ENCODE measurements at places on chromosomes 1 and 21.

GRCh38 chr1:27137544-27138075 lies 17.3 kb downstream of the SLC9A1 start:
- DNase-seq, result peak; percentile 79

- DNase-seq, result no peak
Observed at GRCh38 chr1:168360151-168361021, 79.7 kb downstream of the TBX19 start.

- no peak for DNase-seq
Observed at GRCh38 chr1:86650065-86650464, 54.3 kb upstream of the SH3GLB1 start.

DNA sequence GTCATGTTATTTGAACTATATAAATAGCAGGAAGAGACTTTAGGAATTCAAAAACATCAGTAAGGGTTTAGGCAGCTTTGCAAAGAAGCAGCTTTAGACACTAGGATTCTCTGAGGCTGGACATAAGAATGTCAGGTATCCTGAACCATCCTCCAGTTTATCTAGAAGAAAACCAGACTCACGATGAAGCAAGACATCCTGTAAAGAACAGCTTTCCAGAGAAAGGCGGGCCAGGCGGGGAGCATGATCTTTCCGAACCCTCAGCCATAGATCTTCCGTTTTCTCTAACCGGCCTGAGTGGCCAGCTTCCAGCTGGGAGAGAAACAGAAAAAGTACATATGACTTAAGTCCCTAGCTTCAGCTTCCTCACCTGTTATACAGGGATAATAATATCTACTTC lies 39.3 kb upstream of the RBBP5 start:
- no peak for DNase-seq

- no peak for DNase-seq
Observed at GRCh38 chr1:201288765-201289164, 5.5 kb downstream of the PKP1 start.

- peak; percentile 68 for DNase-seq
Observed at GRCh38 chr21:41251961-41252642, 64.5 kb upstream of the FAM3B start.

GRCh38 chr1:2378956-2379732 lies 12.2 kb downstream of the MORN1 start:
- no peak for DNase-seq

DNA sequence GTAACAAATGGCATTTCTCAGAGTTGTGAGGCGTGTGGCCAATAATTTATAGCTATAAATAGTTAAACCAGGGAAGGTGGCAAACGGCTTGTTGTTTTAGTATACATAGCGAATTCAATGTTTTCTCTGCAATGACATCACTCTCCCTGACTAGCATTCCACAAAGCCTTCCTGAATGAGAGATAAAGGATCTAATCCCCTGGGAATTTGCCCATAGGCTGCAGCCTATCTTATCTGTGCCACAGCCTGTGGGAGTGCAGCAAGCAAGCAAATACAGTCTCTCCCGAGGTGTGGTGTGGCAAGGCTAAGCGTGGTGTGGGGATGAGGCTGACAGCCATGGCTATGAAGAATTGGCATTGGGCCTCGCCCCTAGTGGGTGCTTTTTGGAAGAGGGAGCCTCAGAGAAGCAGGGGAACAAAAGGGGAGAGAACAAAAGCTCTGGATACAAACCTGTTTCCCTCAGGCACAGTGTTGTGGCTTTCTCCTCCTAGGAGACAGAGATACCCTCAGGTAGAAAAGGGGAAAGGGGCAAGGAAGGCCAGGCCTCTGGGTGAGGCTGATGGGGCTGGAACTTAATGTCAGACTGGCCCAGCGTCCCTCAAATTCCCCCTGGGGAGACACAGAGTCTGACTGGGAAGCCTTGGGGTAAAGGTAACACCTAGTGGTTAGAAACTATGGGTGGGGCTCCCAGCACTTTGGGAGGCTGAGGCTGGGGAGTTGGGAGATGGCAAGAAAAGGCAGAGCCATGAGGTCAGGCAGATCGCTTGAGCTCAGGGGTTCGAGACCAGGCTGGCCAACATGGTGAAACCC lies 8.9 kb downstream of the TAGLN2 start:
- peak; percentile 93 for DNase-seq

- DNase-seq, result no peak
Observed at GRCh38 chr1:14958249-14959058, 195.1 kb upstream of the TMEM51 start.

- no peak for DNase-seq
Observed at GRCh38 chr1:54781023-54781723, 16.9 kb upstream of the PARS2 start.

DNA sequence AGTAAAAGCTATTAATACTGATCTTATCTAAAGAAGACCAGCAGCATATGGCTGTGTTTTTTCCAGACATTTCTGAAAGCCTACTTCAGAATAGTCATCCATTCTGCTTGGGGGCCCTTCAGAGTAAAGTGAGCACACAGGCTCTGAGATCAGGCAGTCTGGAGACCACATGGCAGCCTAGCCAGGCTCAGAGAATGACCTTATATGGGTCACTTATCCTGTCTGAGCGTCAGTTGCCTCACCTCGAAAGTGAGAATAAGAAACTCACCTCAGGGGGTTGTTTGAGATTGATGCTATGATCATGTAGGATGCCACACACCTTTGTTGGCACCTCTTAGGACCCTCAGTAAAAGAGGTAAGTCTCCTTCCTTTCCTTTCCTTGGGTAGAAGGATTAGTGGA lies 270.4 kb downstream of the GRIK1 start:
- no peak for DNase-seq

DNA sequence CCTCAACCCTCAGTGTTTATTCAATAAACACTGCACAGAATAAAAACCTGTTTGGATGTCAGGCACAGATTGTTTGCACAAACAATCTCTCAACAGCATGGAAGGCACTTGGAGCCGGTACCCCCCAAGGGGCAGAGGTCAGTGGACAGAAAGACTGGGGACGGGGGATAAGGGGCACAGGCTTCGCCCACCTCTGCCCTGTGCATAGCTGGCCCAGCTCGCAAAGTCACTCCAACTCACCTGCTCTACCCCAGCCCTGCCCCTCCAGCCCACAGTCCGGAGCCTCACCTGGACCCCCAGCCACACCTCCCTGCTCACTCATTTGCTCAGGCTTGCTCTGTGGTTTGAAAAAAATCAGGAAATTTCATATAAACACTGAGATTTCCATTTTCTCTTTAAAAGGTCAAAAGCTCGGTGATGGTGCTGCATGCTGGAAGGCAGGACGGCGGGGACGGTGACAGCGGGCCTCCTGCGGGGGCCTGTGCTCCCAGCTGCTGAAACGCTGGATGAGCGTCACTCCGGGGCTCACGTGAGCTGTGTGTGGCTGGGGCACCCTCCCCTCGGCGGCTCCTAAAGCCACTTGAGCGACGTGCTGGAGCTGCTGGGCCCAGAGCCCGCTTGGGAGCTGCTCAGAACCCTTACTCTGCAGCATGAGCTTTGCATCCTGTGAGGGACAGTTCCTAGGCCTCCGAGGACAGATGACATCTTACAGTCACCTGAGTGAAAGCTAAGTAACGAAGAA lies 54.5 kb downstream of the PRDM15 start:
- no peak for DNase-seq

- no peak for DNase-seq
Observed at GRCh38 chr1:23402286-23403037, 22.1 kb downstream of the TCEA3 start.

DNA sequence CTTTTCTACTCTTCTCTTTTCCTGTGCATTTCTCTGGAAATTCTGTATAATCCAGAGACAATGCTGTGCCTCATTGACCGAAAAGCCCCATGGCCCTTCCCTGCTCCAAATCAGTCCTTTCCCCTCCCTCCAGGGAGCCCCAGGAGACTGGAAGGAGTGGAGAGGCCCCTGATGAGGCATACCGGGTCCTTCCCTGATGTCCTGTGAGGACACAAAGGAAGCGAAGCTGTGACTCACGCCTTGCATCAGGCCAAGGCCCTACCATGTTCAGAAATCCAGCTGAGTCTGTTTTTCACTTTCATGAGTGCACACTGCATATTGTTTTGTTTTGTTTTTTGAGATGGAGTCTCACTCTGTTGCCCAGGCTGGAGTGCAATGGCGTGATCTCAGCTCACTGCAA lies 38.7 kb upstream of the BECN2 start:
- peak; percentile 74 for DNase-seq

GRCh38 chr1:115114308-115114707 lies 25.0 kb upstream of the TSPAN2 start:
- DNase-seq, result peak; percentile 42

GRCh38 chr1:58264462-58264861 lies 282.1 kb downstream of the OMA1 start:
- DNase-seq, result no peak

GRCh38 chr1:174190691-174191199 lies 31.4 kb downstream of the RABGAP1L start:
- DNase-seq, result no peak

GRCh38 chr1:56034847-56035481 lies 544.4 kb downstream of the PLPP3 start:
- DNase-seq, result no peak

DNA sequence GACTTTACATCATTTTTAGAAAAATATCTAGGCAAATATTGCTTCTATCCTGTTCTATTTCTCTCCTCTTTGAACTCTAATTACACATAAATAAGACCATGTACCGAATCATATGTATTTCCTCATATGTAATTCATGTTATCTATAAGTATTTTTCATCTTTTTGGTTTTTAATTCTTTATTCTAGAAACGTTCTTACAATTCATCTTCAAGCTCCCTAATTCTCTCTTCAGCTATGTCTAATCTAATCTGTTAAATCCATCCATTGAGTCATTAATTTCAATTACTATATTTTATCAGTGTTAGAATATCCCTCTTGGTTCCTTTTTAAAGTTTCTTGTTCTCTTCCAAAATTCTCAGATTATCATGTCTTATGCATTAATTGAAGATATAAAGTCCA lies 61.8 kb downstream of the DUSP10 start:
- DNase-seq, result no peak

- DNase-seq, result no peak
Observed at GRCh38 chr1:169681140-169681539, 30.3 kb downstream of the SELL start.

DNA sequence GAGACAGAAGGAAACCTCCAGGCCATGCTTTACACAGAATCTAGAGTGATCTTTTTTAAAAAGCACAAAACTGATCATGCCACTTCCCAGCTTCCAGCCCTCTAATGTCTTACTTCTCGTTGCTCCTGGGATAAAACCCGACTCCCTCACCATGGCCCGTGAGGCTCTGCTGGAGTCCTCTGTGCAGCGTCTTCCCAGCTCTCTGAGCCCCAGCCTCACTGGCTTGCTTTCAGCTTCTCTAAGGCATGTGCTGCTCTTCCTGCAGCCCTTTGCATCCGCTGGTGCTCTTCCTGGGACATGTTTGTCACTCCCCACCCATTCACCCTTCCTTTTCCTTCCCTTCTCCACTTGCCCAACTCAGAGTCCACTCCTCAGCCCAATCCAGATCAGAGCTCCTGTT lies 184.1 kb downstream of the AK5 start:
- no peak for DNase-seq

DNA sequence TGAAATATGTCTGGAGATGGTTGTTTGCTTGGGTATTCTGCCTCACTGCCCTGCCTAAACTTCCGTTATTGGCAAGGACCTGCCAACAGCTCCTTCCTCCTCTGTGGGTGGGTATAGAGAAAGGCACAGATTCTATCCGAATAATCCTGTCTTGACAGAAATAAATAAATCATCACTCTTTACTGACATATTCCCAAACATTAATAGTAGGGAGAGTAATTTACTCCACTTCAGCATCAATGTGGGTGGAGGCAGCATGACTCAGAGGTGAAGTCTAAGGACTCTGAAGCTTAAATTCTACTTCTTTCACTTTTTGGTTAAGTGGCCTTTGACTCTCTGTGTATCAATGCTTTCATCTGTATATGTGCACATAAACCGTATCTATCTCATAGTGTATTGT lies 2.9 kb downstream of the CD84 start:
- DNase-seq, result no peak

DNA sequence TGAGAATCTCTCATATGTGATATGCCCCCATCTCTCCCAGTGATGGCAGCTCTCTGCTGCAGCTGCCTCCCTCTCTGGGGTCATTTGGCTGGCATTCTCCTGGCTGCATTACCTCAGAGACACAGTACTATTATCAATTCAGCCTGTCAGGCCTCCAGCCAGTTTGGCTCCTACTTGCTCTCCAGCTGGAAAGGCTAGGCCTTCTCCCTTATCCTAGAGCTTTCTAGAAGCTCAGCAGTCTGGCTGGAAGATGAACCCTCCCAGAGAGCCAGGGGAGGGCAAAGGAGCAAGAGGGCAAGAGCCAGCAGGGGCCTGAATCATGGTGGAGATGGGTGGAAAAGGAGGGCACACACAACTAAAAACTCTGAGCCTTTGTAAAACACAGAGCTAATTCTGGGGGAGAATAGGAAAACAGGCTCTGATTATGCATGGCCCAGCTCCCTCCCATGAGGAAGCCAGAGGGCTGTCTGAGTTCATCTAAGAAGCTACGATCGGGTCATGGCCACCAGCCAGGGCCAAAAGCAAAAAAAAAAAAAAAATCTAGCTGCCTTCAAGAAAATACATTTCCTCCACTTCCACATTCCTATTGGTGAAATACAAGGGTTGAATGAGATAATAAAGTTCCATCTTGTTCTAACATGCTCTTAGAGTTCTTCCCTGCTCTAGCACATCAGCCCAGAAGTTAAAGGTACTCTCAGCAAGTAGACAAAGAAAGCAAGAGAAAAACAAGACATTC lies 8.8 kb downstream of the LAMB3 start:
- DNase-seq, result peak; percentile 49

DNA sequence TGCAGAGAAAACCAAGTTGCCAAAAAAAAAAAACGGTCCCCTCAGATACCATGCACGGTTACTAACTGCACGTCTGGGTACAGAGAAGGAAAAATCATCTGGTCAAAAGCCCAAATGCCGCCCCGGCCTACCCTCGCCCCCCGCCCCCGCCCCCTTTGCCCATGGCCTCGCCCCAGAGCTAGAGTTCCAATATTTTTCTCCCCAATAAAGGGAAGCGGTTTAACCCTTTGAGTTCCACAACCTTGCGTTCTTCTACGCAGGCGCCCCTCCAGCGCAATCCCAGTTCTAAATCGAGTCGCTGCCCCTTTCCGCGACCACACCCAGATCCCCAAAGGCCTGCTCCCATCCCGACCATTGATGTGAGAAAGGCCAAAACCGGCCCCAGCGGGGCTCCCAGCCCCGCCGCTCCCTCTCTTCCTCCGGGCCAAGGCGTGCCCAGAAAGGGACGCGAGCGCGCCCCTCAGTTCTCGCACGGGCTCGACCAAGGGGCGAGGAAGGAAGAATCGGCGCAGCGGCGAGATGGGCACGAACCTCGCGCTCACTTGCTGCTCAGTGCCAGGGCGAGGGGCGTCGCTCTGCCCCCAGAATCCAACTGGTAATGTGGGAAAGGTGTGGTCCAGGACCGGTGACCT lies 797 bp downstream of the WDR47 start:
- DNase-seq, result peak; percentile 34

Measured in RPMI7951 (cell line).